ENCODE measurements at places on chromosomes 1 and 21.

GRCh38 chr1:20083178-20083944 lies 13.4 kb downstream of the PLA2G5 start:
- DNase-seq: no peak

- DNase-seq: no peak
Measured at GRCh38 chr1:232302376-232303221, 327.3 kb downstream of the SIPA1L2 start.

DNA sequence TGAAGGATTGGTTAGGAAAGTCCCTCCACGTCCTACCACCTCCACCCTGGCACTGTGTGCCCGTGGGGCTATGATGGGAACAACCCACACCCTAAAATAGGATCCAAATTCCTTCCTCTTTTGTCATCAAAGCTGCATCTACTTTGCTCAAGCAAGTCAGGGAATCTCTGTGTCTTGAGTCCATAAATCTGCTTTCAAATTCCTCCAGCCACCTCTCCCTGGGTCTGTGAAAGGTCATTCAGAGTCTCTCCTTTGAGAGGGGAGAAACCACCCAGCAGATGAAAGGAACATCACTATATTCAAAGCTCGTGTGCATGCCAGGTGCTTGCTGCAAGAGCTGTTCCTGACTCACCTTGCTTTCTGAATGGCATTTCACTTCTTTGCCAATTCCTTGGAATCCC lies 243.6 kb downstream of the TM2D1 start:
- DNase-seq: no peak

DNA sequence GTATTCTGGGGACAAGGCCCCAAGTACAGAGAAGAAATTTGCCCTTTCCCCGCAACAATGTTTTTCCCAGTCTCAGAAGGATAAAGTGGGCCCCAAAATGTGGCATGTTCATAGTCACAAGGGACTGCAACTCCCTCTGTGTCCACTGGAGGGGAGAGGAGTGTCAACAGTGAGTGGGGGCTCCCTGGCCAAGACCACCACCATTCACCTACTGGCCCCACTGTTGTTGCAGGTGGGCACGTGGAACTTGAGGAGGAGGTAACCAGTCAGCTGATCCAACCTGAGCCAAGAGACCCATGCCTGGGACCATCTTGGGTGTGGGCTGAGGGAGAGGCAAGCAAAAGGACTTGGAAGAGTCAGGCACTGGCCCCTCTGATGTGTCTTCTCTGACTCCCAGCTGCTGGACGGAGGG lies 777 bp downstream of the NUDT17 start:
- DNase-seq: peak; percentile 48

DNA sequence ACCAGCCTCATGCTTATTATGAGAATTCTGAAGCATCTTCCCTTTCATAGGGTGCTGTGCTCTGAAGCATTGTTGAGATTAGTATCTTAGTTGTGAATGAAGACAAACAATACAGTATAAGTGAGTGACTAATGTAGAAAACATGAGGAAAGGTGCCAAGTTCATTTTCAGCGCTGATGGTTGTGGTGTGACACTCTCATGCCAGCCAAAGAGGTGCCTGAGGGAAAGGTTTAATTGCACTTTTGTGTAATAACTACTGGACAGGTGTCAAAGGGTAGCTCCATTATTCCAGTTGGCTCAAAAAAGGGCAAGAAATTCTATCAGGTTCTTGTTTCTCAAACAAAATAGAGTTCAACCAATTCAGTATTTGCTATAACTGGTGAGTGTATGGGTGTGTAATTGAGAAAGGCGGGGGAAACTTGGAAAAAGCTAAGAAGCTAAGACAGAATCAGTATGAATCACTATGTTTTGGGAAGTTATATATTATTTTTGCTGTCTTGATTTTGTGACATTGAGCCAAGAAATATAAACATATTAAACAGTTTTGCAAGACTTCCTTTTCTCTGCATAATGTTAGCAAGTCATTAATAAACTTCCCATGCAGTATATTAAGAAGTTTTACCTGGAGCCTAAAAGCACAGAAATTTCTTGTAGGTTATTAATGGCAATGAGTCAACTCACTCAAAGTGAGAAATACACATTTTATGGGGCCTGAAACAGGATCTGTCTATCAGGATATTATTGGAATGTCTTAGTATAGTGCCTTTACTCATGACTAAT lies 31.8 kb downstream of the KCNK2 start:
- no peak for DNase-seq

GRCh38 chr1:19435181-19435580 lies 50.2 kb downstream of the CAPZB start:
- DNase-seq: no peak
